ENCODE measurements at places on chromosomes 3 and 15. TPM values are rescaled to one million over a fixed set of nuclear protein-coding genes. Genes with fewer than 3 reads are reported as not detected.

- no peak for DNase-seq
Measured at GRCh38 chr15:28786521-28786920, 61.9 kb downstream of the GOLGA6L7 start.

DNA sequence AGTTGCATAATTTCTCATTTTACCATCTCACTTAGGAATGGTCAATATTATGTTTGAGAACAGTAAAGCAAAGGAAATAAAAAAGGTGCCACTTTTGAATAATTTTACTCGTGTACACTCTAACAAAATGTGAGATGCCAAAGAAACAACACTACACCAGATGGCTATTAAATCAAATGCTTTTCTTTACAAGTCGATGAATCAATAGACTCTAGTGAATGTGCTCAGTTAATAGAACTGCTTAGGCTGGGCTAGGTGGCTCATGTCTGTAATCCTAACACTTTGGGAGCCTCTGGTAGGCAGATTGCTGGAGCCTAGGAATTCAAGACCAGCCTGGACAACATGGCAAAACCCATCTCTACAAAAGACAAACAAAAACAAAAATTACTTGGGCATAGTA, 87.9 kb downstream of the ZNF609 start:
- no peak for DNase-seq

DNA sequence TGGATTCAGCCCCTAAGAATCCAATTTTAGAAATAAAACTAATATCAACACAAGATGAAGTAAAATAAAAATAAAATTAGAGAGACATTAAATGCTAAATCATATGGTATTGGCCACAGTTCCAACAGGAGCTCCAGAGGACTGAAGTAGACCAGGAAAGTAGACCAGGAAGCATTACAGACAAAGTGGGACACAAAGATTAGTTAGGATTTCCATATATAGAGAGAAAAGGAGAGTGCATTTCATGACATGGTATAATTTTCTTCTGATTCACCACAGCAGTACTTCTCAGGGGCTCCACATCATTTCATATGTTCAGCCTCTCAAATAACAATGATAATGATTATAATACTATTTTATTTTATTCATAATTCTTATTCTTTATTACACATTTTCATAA, 18.3 kb downstream of the FGF7 start:
- DNase-seq = no peak

DNA sequence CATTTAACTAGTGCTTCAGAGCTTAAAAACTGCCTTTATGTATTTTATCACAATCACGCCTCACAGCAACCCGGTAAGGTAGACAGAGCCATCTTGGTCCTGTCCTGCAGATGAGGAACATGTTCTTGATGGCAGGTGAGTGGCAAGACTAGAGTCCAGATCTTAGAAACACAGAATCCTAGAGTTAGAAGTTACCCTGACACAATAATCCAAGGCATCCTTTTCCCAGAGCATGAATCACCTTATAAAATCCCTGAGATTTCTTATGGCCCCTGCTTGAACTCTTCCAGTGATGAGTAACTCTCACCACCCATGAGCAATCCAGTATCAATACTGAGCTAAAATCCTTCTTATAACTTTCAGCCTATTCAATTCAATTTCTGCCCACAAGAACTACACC, 16.9 kb downstream of the POPDC2 start:
- no peak for DNase-seq

DNA sequence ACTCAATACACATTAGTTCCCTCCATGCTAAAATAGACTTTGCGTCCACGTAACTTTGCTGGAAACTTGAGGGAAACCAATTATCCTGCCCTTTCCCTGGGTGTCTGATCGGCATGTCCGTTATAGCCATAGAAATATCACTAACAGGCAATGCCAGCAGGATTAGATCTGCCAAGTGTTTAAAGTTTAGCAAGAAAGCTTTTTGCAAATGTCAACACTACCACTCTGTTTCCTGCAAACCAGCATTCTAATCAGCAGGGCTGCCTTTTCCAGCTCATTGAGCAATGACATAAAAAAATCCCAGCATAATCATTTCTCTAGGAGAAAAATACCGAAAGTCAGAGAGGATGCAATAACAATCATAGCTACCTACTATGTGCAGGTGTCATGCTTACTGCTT, 60.9 kb downstream of the NOX5 start:
- DNase-seq = no peak

The TRAIP gene
- total RNA-seq = 25.7 TPM

All from activated naive CD4-positive, alpha-beta T cell treated with anti-CD3 and anti-CD28 coated beads for 36 hours (primary cell).